ENCODE measurements at places on chromosomes 4 and X.

- no peak for DNase-seq
Measured at GRCh38 chr4:3037957-3038461, 36.3 kb downstream of the HTT-AS start.

- no peak for DNase-seq
Measured at GRCh38 chr4:917466-917865, 14.7 kb downstream of the GAK start.

DNA sequence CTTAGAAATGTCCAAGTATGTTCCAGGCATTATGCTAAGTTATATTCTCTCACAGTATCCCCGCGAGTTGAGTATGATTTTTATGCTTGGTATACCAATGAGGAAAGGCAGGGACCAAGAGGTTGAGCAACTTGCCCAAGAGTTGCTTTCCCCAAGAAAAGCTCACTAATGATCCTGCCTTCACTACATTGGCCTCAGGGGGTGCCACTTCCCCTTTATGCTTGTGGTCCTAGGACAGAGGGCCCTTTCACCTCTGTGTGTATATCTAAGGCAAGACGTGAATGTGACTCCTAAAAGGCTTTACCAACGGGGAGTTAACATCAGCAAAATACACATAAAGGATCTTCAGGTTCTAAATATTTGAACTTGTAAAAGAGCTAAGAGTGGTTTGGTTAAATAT, 164.4 kb upstream of the CPEB2 start:
- no peak for DNase-seq

DNA sequence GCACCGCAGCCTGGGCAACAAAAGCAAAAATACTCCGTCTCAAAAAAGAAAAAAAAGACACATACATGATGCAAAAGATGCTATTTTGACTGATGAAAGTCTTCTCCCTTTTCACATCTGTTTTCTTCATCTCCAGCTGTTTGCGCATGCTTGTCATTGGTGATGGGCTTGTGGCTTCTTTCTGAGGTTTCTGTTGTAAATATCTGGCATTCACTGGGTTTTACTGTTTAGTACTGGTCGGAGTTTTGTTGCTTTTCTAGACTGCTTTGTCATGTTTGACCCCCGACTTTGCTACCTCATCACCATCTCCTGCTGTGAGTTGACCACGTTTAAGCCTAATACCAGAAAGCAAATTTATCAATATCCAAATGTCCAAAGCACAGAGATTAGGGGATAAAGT, 34.4 kb downstream of the PTCHD1 start:
- no peak for DNase-seq

DNA sequence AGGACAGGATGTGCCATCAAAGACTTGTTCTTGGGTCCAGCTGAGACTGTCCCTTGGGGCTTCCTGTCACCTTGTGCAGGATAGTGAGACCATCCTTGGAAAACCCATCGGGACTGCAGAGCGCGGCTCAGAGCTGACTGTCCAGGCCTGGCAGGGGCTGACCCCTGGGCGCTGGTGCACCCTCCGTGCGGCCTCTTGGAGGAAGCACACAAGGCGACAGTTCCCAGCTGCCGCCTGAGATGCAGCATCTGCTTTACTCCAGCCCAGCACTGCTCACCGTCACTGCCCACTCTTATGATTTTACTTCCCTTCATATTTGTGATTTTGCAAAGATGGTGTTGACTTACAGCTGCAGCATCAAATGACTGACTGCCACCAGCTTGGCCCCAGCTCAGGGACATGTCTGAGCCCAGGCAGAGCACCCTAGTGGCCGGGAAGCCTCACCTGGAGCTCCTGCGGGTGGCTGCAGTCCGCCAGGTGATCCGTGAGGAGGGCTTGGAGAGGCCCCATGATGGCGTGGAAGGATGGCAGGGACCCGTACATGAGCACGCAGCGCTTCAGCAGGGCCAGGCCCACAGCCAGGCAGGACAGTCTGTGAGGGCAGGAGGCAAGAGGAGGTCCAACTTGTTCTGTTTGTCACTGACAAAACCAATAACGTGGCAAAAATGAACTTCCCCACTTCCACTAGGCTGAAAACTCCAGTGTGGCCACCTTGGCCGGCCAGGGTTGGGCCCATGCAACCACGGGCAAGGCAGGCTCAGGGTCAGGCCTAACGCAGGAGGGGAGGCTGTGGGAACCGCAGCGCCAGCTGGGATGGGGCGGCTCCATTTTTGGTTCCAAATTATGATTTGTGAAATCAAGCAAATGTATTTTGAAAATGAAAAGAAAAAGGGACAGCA, 21.8 kb downstream of the NOP14 start:
- no peak for DNase-seq

All from NCI-H1417 (cell line).